ENCODE measurements at places on chromosomes 7 and 10.

GRCh38 chr10:34786464-34786863 lies 28.6 kb downstream of the PARD3 start:
- no peak for DNase-seq

DNA sequence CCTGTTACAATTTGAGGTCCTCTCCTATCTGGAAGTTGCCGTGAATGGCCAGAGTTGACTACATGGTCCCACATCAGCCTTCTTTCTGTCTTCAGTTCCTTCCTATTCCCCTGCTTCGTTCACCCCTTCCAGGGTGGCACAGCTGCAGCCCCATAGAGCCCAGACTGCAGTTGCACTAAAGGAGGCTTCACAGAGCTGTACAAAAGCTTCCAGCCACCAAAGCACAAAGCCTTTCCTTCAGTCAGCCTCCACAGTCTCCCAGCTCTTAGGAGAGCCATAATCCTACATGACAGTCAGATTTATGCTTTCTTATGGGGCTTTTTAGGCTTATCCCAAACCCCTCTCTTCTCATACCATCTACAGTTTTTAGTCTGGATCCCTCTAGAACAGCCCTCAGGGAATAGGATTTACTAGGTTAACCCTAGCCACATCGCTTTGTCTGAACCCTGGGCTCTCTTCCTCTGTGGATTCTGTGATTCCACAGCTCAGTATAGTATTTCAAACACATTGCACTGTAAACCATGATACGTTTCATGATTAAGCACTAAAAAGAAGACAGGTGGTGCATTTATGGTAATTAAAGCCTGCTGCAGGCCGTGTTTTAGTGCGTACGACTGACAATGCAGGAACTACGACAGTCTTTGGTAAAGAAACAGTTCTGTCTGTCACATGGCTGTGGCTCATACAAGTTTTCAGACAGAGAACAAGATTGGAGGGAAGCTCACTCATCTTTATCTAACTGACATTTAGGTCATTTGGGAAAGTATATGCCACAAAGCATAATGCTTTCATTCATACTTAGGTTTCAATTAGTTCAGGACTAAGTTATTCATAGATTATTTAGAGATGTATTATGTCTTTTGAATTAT lies 208.3 kb upstream of the KMT2E start:
- no peak for DNase-seq

DNA sequence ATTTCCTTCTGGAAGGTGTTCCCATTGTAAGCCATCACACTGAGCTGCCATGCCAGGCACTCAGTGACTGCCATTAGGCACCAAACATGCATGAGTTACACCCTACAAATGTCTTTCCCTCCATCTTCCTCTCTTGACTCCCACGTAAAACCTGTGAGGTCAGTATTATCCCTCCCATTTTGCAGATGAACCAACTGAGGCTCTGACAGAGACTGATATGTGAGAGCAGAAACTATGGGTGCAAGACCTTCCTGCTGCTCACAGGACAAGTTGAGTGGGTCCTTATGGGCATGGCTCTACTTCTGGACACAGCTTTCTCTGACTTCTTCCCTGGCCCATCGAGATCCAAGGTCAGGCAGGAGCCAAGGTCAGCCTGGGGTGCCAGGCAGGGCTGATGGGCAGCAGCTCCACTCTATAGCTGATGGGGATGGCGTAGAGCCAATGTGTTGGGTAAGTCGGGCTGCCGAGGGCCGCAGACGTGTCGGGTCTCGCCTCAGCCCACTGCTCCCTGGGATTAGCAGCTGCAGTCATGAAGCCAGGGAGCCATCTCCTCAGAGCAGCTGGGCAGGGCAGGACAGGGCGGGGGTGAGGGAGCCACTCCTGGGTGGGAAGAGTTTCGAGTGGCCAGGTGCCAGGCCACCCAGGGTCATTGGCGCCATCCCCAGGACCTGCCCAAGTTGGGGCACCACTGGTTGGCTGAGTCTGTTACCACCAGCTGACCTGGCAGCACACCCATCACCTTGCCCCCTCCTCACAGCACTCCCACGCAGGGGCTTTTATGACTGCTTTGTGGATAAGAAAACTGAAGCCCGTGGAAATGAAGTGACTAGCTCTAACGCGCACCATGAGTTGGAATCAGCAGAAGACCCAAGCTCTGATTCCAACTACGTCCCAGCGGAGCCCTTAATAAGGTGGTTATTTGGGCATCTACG lies 117.8 kb upstream of the ZMIZ1 start:
- DNase-seq: no peak

GRCh38 chr10:128063736-128064107 lies 62.5 kb downstream of the MKI67 start:
- DNase-seq: no peak

DNA sequence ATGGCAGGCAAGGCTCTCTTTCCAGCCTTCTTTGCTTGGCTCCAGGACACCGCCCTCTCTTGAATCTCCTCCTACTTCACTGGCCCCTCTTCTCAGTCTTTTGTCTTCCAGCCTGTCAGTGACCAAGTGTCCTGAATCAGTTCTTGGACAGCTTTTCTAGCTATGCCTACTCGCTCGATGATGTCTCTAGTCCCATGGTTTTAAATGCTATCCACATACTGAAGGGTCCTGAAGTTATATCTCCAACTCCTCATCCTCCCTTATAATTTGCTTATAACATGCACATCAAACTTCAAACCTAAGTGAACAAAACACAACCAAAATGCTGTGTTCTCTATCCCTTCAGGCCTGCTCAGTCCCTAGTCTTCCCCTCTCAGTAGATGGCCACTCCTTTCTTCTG lies 5.0 kb upstream of the GOLGA7B start:
- DNase-seq: no peak

DNA sequence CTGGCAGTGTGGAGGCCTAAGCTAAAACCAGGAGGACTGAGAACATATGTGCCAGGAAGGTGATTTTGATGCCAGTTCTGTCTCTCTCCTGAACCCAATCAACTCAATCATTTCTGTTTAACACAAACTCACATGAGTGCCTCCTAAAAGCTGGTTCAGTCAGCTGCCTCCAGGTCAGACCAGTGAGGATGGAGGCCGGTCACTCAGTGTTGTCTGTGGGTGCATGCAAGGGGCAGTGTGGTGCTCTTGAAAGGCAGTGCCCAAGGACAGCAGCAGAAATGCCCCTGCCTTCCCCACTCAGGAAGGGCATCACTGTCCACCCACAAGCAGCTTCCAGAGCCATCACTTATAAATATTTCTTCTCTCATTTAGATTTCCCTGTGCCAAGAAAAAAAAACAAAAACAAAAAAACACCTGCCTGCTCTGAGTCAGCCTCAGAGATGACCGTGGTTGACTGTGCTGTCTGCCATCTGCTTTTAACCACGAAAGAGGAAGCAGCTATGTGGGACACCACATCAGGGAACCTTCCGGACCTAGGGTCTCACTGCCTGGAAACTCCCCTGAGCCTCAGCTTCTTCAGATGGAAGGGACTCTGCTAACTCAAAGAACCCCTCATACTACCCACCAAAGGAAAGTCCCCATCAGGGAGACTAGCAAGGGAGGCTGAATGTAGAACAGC lies 39.1 kb downstream of the VOPP1 start:
- no peak for DNase-seq

DNA sequence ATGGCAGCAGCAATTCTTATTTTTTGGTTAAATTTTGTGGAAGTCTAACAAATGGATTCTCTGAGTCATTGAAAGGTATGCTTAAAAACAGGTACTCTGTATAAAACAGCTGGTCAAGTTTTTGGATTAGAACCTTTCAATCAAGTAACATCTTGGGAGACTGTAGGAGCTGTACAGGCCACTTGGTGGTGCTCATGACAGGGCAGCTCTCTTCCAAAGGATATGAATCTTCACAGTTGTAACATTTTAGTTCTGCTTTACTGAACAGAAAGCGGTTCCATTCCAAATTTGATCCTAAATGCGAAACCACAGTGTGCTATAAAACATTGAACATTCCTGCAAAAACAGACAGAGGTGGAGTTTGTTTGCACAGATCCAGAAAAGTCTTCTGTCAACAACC lies 44.5 kb upstream of the AGR3 start:
- DNase-seq: peak; percentile 77

GRCh38 chr7:101278461-101279292 lies 33.8 kb upstream of the FIS1 start:
- no peak for DNase-seq

- no peak for DNase-seq
Measured at GRCh38 chr7:23114896-23115295, 9.3 kb downstream of the KLHL7 start.

GRCh38 chr10:122149561-122150505 lies 121.3 kb upstream of the BTBD16 start:
- DNase-seq: peak; percentile 82

DNA sequence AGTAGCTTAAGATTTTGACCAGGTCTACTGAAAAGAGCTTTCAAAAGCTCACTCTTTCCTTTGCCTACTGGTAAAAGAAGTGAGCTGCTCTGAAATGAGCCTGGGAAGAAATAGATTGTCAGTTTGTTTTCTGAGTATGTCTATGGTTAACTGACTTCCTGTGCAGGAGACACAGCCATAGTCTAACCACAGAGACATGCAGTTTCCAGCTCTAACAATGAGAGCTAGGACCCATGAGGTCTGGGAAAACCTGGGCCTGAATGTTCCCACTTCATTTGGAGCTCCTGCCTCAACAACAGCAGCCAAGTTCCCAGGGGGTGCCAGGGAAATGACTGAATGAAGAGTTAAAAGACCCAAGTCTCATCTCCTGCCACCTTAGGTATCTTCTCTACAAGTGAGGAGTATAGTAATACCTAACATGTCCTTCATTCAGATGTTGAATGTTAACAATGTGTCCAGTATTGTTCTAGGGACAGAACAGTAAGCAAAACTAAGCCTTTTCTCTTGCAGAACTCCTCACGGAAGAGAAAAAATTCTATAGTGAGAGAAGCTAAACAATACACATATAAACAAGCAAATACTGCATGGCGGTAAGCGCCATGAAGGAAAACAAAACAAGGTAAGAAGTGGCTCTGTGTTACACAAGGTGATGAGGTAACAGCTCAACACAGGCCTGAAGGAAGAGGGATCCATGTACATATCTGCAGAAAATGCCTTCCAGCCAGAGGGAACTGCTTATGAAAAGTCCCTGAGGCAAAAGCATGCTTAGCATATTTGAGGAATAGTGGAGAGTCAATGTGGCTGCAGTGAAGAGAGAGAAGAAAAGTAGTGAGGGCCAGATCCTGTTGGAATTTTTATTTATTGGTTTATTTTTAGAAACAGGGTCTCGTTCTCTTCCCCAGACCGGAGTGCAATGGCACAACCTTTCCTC lies 26.4 kb upstream of the ANKRD1 start:
- DNase-seq: peak; percentile 55

DNA sequence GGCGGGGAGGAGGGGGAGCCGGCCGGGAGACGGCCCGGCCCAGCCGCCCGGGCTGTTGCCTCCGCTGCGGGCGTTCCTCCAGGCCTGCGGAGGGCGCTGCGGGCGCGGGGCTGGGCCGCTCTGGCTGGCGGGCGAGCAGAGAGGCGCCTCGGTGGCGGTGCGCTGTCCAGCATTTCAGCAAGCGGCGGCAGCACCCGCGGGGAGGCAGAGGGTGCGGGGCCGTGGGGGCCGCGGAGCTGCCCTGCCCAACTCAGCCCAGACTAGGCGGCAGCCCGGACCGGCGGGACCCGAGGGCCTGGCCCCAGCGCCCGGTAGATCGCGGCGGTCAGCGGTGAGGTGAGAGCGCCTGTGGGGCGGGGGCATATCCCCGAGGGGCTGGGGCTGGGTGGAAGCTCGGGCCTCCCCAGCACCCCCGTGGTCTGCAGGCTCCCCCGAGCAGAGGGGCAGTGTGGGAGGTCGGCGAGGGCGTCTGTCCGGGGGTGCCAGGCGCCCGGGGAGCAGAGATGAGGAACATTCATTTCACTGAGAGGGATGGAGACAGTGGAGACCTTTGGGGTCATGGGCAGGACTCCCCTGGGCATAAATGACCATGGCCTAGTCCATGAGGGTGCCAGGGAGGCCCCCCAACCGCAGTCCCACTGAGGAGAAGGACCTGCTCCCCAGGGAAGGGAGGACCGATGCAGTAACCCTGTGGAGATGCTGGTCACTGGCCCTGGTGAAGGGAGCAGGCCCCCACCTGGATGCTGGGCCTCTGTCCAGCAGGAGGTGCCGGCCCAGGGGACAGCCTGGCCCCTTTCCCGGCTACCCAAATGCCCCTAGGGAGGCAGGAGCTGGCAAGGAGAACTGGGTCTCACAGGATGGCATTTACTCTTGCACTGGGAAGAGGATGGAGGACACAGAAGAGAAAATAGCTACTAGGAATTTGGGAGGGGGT lies at the start of gene SRRM3:
Gene SRRM3, plus strand, starts transcription at position 165 of the 934 bp plus-strand sequence. CDS start 33,171 bp downstream, outside the sequence.
- peak; percentile 80 for DNase-seq

DNA sequence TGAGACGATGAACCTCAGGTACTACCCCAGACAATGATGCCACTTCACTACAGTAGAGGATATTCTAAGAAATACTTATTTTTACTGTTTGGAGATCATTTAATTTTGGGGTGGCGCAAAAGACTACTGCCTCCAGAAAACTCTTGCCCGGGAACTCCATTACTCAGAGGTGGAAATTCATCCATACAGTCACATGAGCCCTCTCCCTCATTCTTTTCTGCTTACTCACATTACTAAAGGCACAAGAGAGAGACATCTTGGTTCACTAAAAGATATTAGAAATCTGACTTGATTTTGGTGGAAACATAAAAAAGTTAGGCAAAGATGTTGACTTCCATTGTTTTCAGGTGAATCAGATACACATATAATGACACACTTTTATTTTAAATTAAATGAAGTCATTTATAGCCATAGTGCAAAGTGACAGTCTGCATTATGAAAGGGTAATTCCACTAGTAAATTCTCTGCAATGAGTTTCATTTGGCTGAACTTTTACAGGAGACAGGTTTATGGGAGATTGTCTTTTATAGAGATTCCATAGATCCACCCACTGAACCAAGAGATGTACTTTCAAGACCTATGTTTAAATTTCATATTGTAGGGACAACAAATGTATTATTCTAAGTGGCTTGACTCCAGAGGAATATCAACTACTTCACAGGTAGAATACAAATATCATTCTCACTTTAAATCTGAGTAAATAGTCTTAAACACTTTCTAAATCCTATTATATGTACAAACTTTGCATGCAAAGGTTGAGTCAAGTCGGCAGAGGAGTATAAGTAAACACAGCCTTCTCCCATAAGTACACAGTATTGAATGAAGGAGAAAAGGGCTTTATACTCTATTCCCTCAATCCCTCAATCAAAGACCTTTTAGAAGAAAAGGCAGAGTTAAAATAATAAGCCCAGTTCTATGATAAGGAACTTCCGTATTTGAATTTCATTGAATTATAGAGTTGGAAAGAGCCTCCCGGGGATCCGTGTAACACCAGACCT lies 18.8 kb downstream of the NEBL start:
- peak; percentile 43 for DNase-seq

DNA sequence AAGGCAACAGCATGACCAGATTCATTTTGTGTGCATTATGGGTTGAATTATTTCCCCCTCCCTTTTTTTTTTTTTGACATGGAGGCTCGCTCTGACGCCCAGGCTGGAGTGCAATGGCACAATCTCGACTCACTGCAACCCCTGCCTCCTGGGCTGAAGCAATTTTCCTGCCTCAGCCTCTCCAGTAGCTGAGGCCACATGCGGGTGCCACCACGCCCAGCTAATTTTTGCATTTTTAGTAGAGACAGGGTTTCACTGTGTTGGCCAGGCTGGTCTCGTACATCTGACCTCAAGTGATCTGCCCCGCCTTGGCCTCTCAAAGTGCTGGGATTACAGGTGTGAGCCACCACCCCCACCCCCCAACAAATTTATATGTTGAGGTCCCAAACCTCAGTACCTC lies 42.0 kb downstream of the ZNF783 start:
- no peak for DNase-seq

GRCh38 chr10:52779541-52780390 lies 7.2 kb upstream of the MBL2 start:
- DNase-seq: peak; percentile 73

GRCh38 chr7:17526621-17527020 lies 228.2 kb downstream of the AHR start:
- peak; percentile 50 for DNase-seq

- peak; percentile 65 for DNase-seq
Measured at GRCh38 chr10:47076949-47077361, 165.7 kb downstream of the PTPN20 start.

Measured in fibroblast of pulmonary artery (primary cell).